Hepatocyte (in vitro differentiated cells): ENCODE measurements at places on chromosomes 5 and 9. TPM values are rescaled to one million over a fixed set of nuclear protein-coding genes. Genes with fewer than 3 reads are reported as not detected.
A peak's percentile ranks its signal among the peaks of the same experiment; 100 is the strongest.

GRCh38 chr9:111179577-111179976 is 141.3 kb upstream of the LPAR1 start:
- H3K36me3 ChIP-seq, result no peaks in the 10 kb centered on the region
- H3K4me1 ChIP-seq, result no peaks in the 10 kb centered on the region
- H3K4me3 ChIP-seq, result no peak overlapping the region

DNA sequence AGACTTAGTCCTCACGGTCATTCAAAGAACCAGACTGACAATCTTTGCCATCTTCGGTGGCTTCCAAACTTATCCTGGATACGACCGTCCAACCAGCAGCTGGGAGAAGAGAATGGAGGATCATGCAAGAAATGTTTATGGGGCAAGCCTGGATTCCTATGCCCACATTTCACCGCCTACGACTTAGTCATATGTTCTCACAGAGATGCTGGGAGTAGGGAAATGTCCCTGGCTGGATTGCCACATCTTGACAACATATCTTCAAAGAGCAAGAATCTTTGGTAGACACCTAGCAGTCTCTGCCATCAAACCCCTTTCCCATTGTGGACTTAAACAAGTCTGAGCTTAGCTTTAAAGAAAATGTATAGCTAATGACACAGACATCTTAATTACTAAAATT is 5.0 kb downstream of the MED7 start:
- no peak for DNase-seq
- H3K4me1 ChIP-seq, result no peaks in the 10 kb centered on the region
- H3K27ac ChIP-seq, result no peak overlapping the region

Gene PCDHGB2
- polyA plus RNA-seq, result not detected in 2 replicates

DNA sequence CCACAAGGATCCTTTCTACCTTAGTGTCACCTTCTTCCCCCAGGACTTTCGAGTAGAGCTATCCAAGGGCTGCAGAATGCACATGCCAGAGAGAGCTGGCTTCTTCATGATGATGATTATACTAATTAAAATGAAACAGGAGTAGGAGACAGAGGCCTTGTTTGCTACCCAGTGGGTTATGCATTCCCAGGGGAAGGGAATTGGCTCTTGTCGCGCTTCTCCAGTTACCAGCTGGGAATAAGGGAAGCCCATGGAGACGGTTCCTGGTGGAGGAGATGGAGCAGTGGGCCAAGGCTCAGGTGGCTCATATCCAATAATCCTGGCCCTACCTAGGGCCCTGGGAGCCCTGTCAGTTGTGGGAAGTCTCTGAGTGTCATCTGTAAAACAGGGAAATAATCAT is 65.1 kb downstream of the WWC1 start:
- H3K27me3 ChIP-seq, result no peaks in the 10 kb centered on the region
- H3K27ac ChIP-seq, result no peak overlapping the region
- H3K4me3 ChIP-seq, result no peak overlapping the region

- H3K27ac ChIP-seq, result peak overlapping the region; percentile 84
- H3K4me3 ChIP-seq, result no peak overlapping the region
- DNase-seq, result peak; percentile 62
- no peaks in the 10 kb centered on the region for H3K36me3 ChIP-seq
- H3K27me3 ChIP-seq, result no peaks in the 10 kb centered on the region
Measured at GRCh38 chr9:38434853-38435252, 10.6 kb upstream of the IGFBPL1 start.

- H3K4me3 ChIP-seq, result no peak overlapping the region
- no peaks in the 10 kb centered on the region for H3K4me1 ChIP-seq
- H3K36me3 ChIP-seq, result no peaks in the 10 kb centered on the region
- H3K27ac ChIP-seq, result no peak overlapping the region
Measured at GRCh38 chr5:64971513-64971912, 202.8 kb downstream of the CWC27 start.

DNA sequence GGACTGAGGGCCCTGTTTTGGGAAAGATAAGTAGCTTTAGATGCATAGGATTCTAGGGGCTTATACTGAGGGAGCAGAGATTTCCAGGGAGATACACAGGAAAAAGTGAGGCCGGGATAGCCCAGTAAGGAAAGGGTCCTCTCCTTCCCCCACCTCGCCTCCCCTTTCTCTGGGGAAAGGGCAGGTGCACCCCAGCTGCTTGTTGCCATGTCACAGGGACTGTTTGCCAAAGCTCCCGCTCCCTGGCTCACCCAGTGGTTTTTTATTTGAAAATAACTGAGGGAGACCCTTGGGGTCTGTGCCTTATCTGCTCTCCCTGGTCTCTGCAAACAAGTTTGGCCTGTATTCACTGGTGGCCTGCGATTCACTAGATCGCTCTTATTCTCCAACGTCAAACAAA is 51.2 kb downstream of the RGS3 start:
- H3K4me1 ChIP-seq, result peaks cover 9% of the 10 kb centered on the region
- H3K36me3 ChIP-seq, result no peaks in the 10 kb centered on the region
- H3K4me3 ChIP-seq, result no peak overlapping the region
- no peak for DNase-seq
- H3K27me3 ChIP-seq, result no peaks in the 10 kb centered on the region

Gene PCDHAC1
- polyA plus RNA-seq, result 0.41 and 1.3 TPM in 2 replicates
